ENCODE measurements at places on chromosomes 2 and 18.

- no peak for DNase-seq
Measured at GRCh38 chr2:164368896-164369295, 252.4 kb downstream of the GRB14 start.

DNA sequence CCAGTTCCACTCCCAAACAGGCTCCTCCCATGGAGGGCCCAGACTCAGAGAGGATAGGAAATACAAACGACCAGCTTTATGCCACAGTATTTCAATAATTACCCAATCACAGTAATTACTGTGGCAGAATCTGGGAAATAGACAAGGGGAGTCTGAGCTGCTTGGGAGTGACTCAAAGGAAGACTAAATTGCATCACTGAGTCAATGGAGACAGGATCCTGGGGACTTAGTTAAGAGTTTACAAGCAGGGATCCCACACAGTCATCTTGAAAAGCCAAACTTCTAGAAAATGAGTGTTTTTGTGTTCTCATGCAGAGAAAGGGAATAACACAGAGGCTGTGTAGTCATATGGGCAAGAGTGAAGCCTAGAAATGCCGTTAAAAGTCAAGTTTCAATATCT lies 1142.1 kb downstream of the CNTNAP5 start:
- DNase-seq, result no peak

- no peak for DNase-seq
Measured at GRCh38 chr2:190405995-190406394, 2.2 kb upstream of the MFSD6 start.

DNA sequence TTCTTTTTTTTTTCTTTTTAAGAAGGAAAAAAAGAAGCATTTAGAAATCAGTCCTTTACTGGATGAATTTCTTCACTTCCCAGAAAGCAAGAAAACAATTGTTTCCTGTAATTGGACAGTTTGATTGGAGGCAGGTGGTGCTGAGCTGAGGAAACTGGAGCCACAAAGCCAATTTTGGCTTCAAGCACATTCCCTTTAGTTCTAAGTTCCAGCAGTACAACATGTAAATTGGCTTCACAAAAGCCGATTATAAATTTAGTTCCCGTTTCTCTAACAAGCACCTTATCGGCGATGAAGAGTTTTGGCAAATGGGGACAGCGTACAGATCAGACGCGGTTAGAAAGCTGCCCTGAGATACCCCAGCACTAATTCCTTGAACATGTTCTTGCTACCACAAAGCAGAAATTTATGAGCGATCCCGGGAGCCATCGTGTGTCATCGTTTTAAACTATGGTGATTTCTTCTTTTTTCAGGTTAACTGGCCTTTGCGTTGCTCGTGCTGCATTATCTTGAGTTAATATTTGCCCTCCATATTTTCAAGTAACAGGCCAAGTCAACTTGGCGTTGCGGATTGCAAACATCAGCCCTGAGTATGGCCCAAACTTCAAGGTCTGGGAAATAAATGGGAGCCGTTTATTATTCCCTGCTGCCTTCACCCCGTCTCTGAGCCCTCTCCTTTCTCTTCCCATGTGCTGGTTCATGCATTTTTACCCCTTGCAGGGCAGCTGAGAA lies 190.4 kb upstream of the ID2 start:
- DNase-seq, result no peak

DNA sequence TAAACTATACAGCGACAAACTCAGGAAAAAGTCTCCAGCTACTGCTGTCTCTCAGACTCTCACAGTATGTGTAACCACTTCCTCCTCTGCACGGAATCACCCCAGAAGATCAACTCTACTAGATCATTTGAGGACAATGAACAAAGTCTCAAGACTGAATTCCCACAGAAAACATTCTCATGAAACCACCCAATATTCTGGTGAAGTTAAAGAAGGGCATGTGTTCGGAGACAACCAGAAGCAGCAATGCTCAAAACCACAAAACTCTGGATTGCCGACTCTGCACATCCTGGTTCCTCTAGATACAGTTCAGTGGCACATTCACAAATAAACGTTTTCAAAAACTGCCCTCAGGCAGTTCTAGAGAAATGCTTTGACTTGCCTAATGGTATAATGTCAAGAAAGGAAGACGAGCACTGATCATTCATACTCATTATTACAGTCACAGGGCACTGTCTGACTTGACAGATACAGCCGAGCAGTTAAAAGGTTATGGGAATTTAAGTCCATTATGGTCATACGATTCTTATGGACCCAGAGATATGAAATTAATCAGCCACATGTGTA lies 91.9 kb upstream of the STK17B start:
- DNase-seq, result no peak

- no peak for DNase-seq
Measured at GRCh38 chr2:17869128-17869527, 9.3 kb upstream of the KCNS3 start.

DNA sequence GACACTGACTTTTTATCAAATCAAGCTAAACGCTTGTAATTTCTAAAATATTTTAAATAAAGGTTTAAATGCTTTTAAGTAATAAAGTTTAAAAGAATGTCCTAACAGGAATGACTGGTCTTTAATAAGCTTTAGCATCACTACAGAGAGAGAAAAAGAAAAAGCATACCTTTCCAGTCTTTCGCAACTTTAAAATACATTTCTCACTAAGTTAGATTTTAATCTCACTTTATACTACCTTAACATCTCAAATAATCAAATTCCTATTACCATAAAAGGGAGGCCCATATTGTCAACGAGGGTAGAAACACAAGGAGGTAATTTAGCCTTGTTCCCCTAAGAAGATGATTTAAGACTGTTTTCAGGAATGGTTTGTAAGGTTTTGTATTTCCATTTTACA lies 80.7 kb downstream of the STRN start:
- no peak for DNase-seq

DNA sequence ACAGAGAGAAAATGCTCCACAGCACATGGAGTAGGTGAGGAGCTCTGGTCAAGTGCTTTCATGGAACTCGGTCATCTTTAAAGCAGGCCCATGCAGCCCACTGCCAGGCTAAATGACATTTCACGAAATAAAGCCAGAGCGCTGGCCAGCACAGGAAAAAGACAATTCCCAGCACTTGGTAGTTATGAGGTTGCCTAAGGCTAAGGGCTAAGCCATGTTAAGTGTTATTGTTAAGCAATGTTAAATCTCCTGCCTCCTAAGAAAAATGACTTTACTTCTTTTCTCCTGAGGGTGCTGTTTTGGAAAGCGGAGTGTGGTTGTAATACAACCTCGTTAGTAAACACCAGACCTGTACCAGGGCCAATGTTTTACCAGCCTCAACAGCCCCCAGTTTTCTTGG lies 125.9 kb upstream of the NRP2 start:
- DNase-seq, result no peak

DNA sequence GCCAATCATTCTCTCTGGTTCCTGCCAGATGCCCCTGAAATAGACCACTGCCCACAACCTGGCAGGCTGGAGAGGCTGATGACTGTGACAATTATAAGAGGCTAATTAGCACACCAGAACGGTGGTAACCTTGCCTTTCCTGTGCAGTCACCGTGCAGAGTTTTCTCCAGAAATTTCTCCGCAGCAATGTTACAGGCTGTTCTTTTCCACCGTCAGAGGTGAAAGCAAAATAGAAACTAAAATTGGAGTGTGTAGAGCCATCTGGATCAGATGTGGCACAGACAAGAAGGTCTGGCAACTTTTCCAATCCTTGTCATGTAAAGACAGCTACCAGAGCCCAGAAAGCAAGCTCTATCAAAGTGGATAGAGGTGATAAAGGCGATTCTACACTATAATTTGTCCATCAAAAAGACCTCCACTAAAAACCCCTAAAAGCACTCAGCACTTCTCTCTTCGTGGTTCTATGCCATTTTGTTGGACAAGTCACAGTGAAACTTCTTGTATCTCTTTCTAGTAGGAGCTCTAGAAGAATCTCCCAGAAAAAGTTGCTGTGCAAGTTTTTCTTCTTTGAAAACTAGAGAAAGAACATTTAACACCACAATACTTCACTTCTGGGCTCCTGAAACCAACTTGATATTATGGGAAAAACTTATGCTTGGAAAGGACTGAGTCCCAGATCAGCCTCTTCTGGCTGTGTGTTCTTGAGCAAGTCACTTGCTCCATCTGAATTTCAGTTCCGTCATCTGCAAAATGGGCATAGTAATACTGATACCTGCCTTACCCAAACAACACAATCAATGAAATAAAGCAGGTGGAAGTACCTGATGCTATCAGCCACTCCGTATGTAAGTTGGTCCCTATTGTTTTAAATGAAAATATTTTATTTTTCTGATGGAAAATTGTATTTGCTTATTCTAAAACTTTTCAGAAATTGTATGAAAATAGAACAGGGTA lies 295.6 kb upstream of the DLGAP1 start:
- no peak for DNase-seq

DNA sequence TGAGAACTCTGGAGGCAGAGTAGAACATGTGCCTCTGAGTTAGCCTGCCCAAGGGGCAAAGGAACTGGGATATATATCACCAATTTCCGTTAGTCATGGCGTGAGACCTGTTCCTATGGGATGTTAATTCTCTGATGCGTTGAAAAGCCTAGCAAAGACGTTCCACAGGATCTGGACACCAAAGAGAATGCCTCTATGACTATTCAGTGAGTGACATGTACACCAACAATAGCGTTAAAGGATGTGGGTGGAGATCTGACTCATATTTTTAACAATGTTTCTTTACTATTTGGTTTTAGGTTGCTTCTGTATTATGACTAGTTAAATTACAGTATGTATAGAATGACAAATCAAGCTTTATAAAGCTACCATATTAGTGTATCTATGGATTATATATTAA lies 320.9 kb upstream of the MC4R start:
- no peak for DNase-seq

- DNase-seq, result no peak
Measured at GRCh38 chr18:13871701-13872100, 43.6 kb downstream of the MC2R start.

DNA sequence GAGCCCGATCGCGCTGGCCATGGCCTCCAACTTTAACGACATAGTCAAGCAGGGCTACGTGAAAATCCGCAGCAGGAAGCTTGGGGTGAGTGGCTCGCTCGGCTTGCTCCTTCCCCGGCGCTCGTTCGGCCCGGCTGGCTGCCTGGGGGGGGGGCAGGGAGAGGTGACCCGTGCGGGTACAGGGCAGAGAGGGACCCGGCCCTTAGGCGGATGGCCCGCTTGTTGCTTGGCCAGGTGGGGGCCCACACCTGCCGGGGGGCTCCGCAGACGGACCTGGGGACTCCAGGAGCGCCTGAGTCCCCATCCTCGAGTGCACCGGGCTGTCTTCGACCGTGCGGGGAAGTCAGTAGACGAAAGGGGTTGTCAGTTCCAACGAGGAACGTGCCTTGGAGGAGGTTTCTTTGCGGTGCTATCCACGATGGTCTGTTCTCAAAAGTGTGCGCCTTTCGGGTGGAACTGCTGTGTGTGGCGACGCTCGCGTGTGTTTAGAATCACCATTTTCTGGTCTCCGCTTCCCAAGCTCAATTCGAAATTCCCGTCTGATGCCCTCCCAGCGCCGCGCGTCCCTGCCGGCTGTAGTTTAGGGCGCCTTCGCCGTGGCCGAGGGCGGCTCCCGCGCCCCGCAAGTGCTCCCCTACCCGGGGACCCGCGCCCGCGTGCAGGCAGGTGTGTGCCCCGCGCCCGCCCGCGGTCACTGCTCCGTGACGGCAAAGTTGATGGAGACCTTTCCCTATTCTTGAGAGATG lies 711 bp downstream of the DOK6 start:
- no peak for DNase-seq

GRCh38 chr2:148614322-148615049 lies 30.1 kb upstream of the EPC2 start:
- no peak for DNase-seq

DNA sequence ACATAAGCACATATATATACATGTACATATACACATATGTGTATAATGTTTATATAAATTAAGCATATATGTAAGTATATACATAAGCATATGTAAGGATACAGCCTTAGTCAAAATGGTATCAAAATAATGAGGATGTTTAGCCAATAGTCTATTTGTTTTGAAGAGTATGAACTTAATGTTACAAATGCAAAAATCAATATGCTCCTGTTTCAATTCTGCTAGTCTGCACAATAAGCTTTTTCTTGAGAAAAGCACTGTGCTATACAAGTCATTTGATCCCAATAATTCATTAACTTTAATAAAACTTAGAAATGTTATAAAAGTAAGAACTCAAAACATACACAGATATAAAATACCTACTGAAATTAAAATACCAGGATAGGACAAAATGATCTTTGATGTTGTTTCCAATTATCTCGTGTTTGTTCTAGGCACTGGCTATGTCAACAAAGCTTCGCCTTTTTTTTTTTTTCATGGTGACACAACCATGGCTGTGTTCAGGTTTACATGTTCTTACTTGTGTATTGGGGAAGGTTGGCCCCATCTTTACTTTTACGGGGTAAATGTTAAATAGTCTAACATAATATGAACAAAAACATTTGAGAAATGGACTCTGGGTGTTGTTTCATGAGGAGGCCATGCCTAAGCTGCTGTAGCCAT lies 271.1 kb upstream of the CDH19 start:
- no peak for DNase-seq

GRCh38 chr2:221596192-221596591 lies 24.1 kb upstream of the EPHA4 start:
- DNase-seq, result no peak

GRCh38 chr2:71151620-71152019 lies 21.2 kb downstream of the MPHOSPH10 start:
- DNase-seq, result no peak

GRCh38 chr2:108412995-108413710 lies 35.4 kb downstream of the SULT1C4 start:
- DNase-seq, result no peak

- DNase-seq, result no peak
Measured at GRCh38 chr18:7812431-7813063, 245.4 kb downstream of the PTPRM start.

DNA sequence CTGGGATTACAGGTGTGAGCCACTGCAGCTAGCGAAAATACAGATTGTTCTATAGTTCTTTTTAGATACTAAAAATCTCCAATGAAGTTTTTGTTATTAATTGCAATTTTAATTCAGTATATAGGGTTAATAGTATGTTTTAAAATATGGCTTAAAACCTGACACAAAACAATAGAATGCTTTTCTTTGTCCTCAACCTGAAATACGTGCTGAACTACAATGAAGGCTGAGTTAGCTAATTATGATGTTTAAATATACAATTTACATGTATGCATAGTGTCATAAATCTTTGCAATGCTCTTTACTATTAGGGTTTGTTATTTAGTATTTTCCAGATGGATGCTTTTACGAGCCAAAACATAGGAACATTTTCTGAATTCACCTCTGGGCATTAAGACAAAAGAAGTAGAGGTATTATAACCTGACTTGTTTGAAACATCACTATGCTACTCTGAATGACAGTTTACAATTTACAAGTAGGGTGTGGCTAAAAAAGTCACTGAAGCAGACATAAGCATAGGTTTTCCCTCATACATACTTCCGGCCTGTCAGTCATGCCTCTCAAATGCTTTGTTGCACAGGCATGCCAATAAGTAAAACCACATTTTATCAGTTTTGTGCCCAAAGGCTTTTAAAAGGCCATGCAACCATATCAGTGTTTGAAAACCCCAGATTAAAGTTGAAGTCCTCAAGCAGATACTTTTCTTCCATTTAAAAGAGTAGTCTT lies 168.3 kb downstream of the OTX1 start:
- DNase-seq, result no peak
